ENCODE measurements at places on chromosomes 7 and 10.
A peak's percentile ranks its signal among the peaks of the same experiment; 100 is the strongest.

DNA sequence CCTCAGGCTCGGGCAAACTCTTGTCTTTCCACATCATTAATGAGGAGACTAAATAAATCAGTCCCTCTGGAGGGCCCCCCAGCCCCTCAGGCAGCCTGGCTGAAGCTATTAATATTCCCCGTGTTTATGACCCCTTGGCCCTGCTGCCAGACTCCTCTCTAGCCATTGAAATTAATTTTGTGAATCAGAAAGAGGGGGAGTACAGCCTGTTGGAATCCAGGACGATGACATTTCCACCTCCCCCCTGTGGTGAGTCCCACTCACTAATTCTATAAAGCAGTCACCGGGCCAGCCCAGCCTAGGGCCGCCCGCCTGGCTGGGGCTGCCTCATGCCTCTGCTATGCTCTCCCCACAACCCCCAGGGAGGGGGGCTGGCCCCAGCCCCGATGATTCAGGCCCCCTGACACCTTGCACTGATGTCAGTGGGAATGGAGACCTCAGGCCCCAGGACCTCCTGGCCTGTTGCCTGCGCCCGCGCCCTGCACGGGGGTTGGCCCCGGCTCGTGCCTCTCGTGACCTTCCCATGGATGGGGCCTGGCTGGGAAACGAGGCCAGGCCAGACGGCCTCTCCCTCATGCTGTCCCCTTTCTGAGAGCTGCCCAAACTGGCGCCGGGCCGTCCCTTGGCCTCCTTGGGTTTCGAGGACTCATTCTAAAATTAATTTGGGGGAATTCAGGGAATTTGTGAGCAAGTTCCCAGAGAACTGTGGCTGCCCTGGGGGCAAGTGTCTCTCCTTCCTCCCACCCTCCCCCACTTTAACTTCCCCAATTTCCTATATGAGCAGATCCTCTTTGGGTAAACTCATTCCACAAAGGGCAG is 34.0 kb downstream of the TMEM270 start:
- DNase-seq: no peak

DNA sequence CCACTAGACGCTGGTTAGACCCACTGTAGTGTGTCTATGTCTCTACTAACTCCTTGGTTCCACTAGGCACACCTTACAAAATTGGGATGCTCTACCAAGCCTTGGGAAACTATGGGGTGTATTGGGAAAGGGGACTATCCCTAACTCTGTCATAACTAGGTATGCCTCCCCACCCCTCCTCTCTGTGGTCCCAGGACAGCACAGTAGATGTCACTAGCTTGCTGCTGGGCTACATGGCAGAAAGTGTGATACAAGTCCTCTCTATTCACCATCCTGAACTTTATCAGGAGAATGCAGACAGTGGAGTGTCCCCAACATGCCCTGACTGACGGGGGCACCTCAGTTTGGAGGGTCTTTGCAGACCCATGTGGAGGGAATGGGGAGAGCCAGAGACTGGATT is 30.3 kb upstream of the TMEM273 start:
- DNase-seq: no peak

GRCh38 chr7:36690514-36691187 is 33.6 kb downstream of the AOAH start:
- DNase-seq: no peak

GRCh38 chr7:128115821-128116723 is 84.8 kb upstream of the LRRC4 start:
- DNase-seq: no peak

GRCh38 chr10:4243651-4244050 is 458.6 kb upstream of the KLF6 start:
- DNase-seq: no peak

GRCh38 chr10:86665868-86666267 is 2.4 kb upstream of the LDB3 start:
- no peak for DNase-seq

DNA sequence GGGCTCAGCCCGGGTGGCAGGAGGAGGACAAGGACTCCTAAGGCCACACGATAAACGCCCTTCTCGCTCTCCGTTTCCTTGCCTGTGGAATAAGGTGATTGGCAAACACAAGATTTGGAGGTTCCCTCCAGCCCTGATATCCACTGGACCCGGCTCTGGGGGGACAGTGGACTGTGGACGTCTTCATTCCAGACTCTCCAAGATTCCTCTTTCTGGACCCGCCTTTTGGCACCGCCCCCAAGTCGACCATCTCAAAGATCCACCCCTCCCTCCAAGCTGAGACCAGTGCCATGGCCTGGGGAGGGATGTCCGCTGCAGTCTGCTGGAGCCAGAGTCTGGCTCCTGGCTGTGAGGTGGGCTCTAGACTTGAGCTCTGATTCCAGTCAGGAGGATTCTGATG is 23.6 kb downstream of the ZNF783 start:
- DNase-seq: no peak

GRCh38 chr10:117946525-117947070 is 100.1 kb downstream of the RAB11FIP2 start:
- no peak for DNase-seq

- DNase-seq: no peak
These were observed 58.1 kb downstream of the FHIP2A start for GRCh38 chr10:114879541-114880158.

DNA sequence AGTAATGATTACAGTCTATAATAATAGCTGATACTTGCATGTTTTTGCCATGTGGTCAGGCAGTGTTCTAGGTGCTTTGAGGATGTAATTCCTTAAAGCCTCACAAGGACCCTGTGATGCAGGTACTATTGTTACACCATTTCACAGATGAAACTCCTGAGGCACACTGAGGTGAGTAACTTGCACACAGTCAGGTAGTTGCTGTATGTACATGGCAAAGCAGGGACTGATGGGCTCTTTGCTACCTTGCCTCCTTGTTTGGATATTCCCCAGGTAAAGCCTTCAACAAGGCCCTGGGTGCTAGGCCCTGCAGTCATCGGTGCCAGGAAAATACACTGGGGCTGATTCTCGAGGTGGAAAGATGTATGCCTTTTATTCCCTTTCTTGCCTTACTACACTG is 317.5 kb downstream of the CXCL12 start:
- no peak for DNase-seq

DNA sequence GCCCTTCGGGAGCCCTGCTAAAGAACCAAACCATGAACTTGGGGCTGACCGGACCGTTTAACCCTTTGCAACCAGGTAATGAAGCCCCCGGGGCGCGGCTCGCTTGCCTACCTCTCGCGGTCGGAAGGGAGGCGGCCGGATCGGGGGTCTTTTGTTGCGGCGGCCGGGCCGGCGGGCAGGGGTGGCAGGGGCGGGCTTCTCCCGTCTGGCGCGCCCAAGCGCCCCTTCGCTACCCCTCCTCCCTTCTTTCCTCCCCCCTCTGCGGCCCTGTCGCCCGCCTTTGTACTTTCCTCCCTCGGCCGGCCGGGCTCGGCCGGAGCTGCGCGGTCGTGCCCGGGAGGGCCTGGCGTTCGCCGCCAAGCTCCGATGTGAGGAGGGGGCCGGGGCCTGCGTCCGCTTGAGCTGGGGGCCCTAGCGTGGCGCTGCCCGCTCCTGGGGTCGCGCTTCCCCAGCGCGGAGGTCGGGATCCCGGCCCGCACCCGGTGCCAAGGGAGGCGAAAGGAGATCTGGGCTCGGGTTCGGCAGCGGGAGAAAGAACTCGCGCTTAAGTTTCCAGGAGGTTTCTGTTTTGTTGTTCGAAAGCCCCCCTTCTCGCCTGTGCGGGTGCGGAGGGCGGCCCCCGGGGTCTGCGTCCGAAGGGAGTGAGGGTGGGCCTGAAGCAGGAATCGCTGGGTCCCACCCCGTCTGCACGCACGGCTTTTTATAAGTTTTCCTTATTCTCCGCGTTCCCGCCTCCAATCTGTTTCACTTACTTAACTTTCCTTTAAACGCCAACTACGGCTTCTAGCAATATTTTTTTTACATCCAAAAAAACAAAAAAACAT is 436.8 kb upstream of the GALNT17 start:
- DNase-seq: peak; percentile 57

GRCh38 chr10:60399328-60399727 is 9.7 kb upstream of the ANK3 start:
- no peak for DNase-seq

DNA sequence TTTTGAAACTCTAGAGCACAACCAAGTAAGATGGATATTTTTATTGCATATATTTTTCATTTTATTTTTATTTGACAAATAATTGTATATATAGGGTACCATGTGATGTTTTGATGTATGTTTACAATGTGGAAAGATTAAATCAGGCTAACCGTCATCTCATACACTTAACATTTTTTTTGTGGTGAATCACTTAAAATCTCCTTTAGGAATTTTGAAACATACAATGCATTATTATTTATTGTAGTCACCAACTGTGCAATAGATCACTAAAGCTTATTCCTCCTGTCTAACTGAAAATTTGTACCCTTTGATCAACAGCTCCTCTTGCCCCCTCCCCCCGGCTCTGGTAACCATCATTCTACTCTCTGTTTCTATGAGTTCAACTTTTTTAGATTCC is 77.2 kb downstream of the DNAH11 start:
- DNase-seq: no peak

GRCh38 chr7:81721437-81721836 is 48.4 kb downstream of the HGF start:
- no peak for DNase-seq

- DNase-seq: no peak
These were observed 66.5 kb upstream of the TCF7L2 start for GRCh38 chr10:112883360-112884178.

- DNase-seq: no peak
These were observed 42.6 kb upstream of the NRP1 start for GRCh38 chr10:33376976-33377657.

DNA sequence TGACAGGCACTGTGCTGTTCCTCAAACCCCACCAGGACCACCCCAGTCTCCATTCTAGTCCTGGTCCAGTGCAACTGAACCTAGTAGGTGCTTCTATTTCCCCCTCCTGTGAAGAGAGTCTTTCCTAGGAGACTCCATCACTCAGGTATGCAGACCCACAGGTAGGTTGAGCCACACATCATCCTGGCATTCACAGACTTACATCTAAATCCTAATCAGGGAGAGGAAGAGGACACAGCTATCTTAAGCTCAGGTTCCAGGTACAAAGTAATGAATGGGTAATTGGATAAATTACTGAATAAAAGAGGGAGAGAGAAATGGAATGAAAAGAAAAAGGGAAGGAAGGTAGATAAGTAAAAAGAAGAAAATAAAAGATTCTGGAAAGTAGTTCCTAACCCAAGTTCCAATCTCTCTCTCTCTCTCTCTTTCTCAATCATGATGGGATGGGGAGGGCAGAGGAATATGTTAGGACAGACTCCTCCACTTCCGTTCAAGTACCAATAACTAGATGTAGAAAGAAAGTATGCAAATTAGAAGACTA is 139.8 kb upstream of the NAMPT start:
- DNase-seq: no peak

GRCh38 chr7:135970682-135971365 is 6.3 kb downstream of the MTPN start:
- peak; percentile 47 for DNase-seq

GRCh38 chr7:133784486-133785001 is 342.6 kb upstream of the LRGUK start:
- no peak for DNase-seq

DNA sequence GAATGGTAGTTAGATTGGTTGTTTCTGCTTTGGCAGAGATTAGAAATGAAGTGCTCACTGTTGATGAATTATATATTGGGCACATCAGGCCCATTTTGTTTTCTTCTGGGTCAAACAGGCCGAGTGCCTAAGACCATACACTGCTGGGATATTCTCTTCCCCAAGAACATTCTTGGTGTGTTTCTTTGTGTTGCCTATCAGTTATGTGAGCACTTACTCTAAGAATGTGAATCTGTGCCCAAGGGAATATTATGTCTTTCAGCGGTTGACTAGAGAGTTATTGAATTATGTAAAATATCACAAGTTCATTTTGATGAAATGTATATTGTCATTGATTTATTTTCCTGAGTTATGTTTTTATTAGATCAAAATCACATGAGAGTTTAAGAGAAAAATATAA is 255.5 kb upstream of the SMIM30 start:
- no peak for DNase-seq

GRCh38 chr7:28136420-28136819 is 44.2 kb downstream of the JAZF1 start:
- DNase-seq: no peak

- DNase-seq: no peak
These were observed 246 bp upstream of the WDFY4 start for GRCh38 chr10:48684463-48684791.

DNA sequence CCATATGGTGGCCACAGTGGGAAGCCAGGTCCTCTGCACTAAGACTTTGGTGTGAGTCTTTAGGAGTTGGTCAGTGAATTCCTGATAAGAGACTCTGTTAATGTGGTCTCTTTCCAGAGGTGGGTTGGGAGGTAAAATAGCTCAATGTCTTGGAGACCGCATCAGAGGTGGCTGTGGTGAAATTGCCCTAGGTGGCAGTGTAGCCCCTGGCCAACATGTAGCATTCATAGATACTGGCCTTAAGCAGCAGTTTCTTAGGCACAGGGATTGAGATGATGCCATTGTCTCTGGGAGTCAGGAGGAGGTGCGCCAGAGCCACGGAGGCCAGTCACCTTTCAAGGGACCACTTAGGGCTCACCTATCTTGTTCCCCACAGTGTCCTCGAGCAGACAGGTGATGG is 202.8 kb downstream of the CREB5 start:
- DNase-seq: no peak

GRCh38 chr7:157855452-157856213 is 518.8 kb downstream of the DNAJB6 start:
- DNase-seq: no peak

DNA sequence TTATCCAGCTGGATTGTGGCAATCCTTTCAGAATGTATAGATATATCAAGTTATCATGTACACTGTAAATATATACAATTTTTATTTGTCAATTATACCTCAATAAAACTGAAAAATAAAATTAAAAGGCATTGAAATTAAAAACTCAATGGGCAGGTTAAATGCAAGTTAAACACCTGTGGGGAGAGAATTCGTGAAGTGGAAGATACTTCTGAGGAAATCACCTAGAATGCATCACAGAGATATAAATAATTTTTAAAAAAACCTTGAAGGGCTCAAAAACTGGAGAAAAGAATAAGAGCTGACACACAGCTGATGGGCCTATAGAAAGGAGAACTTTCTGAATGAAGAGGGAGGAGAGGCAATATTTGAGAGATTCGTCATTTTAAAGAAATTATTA is 37.2 kb upstream of the DRGX start:
- DNase-seq: no peak

- DNase-seq: no peak
These were observed 203.8 kb downstream of the ZMYND11 start for GRCh38 chr10:339038-339391.

DNA sequence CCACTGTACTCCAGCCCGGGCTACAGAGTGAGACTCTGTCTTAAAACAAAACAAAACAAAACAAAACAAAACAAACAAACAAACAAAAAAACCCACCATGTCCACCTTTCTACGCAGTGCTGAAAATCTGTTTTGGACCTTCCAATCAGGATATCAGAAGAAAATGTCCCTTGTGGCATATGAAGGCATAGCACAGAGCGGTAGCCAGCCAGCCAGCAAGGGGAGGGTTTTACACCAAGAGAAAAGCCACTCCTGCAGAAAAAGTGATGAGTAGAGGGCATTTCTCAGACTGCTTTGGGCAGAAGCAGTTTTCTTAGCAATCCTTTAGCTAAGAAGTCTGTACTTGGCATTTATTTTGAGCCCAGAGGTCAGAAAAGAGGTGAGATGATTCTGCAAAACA is 612.2 kb downstream of the TYW1 start:
- DNase-seq: no peak

GRCh38 chr7:74604326-74605020 is 53.0 kb upstream of the GTF2I start:
- no peak for DNase-seq

- no peak for DNase-seq
These were observed 12.0 kb downstream of the IFRD1 start for GRCh38 chr7:112462236-112462635.

Measured in GM06990 (cell line).